ENCODE measurements at places on chromosomes 3 and 15. TPM values are rescaled to one million over a fixed set of nuclear protein-coding genes. Genes with fewer than 3 reads are reported as not detected.

Gene LRRC3B
- total RNA-seq, result 0.23 TPM

GRCh38 chr3:8985411-8985831 lies 22.1 kb upstream of the RAD18 start:
- H3K27ac ChIP-seq, result no peak overlapping the region
- peaks cover 13% of the 10 kb centered on the region for H3K4me1 ChIP-seq
- H3K36me3 ChIP-seq, result peaks cover 5% of the 10 kb centered on the region
- no peaks in the 10 kb centered on the region for H3K27me3 ChIP-seq
- H3K4me3 ChIP-seq, result no peak overlapping the region

Gene FETUB
- total RNA-seq, result not detected

DNA sequence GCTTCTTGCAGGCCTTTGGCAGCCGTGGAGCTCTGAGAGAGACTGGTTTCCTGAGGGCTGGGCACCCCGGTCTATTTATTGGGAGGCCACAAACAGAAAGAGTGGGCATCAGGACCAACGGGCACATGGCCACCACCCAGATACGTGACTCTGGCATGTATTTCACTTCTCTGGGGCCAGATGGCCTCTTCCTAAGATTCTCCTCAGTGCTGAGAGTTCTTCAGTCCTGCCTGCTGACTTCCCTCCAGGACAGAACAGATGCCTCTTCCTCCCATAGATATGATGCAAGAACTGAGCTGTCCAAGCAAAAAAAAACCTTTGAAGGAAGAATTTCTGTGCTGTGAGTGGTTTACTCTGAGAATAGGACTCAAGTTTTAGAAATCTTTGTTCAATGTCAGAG lies 107.7 kb downstream of the IGF2BP2 start:
- H3K4me1 ChIP-seq, result peaks cover 50% of the 10 kb centered on the region
- H3K36me3 ChIP-seq, result peaks cover 11% of the 10 kb centered on the region
- peak overlapping the region; percentile 83 for H3K27ac ChIP-seq
- H3K27me3 ChIP-seq, result no peaks in the 10 kb centered on the region

GRCh38 chr3:52529376-52530333 lies 4.0 kb downstream of the NT5DC2 start:
- H3K4me1 ChIP-seq, result peaks cover 37% of the 10 kb centered on the region
- H3K4me3 ChIP-seq, result no peak overlapping the region
- DNase-seq, result no peak
- H3K36me3 ChIP-seq, result peaks cover 3% of the 10 kb centered on the region

GRCh38 chr15:75347222-75348033 lies 589 bp downstream of the NEIL1 start:
- no peak overlapping the region for H3K27ac ChIP-seq
- H3K27me3 ChIP-seq, result peaks cover 14% of the 10 kb centered on the region
- H3K4me3 ChIP-seq, result peak overlapping the region; percentile 86
- DNase-seq, result peak; percentile 65

DNA sequence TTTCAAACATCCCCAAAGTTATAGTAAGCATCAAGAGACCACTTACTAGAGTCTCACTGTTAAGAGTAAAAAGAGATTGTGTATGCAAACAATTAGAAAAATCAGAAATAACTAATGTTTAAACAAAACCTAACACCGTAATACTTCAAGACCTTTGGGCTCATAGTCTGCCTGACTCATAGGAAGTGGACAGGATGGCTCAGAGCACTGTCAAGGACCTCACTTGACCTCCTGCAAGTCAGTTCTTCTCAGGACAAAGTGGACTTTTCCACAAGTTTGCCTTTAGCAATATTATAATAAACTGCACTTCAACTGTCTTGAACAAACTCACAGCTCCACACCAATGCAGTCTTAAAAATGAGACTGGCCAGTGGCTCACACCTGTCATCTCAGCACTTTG lies 34.8 kb downstream of the IL12A start:
- no peak overlapping the region for H3K4me3 ChIP-seq
- no peaks in the 10 kb centered on the region for H3K4me1 ChIP-seq
- no peaks in the 10 kb centered on the region for H3K36me3 ChIP-seq

DNA sequence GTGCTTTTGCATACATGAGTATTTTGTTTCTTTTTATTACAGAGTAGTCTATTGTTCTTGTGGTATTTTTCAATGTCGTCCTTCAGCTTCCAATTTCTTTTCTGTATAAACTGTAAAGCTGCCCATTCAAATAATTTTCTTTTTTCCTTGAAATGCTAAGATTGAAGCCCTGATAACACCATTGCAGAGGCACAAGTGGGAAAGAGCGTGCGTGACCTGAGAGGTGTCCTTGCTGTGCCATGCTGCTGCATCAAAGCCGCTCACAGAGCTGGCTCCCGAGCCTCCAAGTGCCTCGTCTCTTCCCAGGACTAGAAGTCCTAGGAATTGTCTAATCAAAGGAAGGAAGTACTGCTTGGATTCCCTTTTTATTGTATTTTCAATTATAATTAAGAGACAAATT lies 101.9 kb upstream of the PFN2 start:
- H3K27ac ChIP-seq, result no peak overlapping the region
- H3K36me3 ChIP-seq, result no peaks in the 10 kb centered on the region
- H3K4me1 ChIP-seq, result peaks cover 41% of the 10 kb centered on the region
- DNase-seq, result no peak
- H3K27me3 ChIP-seq, result peaks cover 31% of the 10 kb centered on the region

All from mesothelial cell of epicardium (in vitro differentiated cells).